ENCODE measurements at places on chromosomes 7 and 10.

- no peak for DNase-seq
Measured at GRCh38 chr10:69576334-69577011, 3.3 kb upstream of the NEUROG3 start.

DNA sequence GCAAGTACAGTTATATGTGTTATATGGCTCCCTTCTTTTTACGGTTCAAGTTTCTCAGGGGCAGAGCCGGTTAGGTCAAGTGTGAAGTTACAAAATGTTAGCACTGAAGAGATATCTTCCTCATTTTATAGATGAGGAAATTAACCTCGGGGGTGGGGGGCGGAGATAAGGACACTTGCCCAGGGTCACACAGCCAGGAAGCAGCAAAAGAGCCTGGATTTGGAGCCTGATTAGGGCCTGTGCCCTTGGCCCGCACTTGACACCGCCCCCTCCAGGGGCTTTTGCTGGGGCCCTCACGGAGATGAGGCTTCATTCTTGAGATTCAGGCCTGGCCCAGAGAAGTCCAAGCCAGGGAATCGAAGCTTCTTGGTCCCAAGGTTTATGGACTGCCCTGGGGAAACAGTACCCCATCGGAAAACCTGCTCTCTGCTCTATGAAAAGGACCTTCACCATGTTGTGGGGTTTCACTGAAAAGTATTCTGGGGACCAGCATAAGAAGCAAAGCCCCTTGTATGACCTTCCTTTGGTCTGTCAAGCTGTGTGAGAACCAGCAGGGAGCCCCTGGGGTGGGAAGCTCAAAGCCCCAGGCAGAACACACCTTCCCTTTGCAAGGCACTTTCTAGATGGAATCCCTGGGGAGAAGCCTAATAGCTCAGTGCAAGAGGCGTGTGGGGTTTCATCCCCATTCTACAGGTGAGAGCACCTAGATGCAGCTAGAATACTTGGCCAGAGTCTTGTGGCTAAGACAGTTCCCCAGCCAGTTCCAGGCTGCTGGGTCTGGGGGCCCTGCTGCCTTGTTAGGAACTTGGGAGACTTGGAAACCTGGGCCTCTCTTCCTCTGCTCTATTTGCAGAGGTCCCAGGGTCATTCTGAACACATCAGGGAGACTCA lies 21.9 kb downstream of the UNC5B start:
- no peak for DNase-seq

- no peak for DNase-seq
Measured at GRCh38 chr7:85641331-85641730, 454.5 kb upstream of the SEMA3D start.

DNA sequence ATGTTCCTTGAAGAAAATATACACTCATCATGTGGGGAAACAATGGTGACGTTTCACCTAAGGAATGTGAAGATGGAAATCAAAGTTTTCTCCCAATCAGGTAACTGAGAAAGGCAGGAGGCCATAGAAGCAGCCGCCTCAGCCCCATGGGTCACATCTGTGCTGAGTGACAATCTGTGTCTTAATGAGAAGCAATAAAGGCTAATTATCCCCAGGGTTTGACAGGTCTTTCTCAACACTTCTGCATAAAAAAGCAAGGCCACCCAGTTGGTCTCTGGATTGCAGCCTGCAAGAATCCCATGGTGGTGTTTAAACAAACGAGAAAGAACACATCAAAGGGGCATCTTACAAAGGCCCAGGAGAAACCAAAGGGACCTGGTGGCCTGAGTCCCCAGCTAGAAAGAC lies 91.1 kb upstream of the TNS3 start:
- DNase-seq: no peak

- DNase-seq: peak; percentile 4
Measured at GRCh38 chr10:4652111-4653010, 173.6 kb upstream of the AKR1E2 start.

DNA sequence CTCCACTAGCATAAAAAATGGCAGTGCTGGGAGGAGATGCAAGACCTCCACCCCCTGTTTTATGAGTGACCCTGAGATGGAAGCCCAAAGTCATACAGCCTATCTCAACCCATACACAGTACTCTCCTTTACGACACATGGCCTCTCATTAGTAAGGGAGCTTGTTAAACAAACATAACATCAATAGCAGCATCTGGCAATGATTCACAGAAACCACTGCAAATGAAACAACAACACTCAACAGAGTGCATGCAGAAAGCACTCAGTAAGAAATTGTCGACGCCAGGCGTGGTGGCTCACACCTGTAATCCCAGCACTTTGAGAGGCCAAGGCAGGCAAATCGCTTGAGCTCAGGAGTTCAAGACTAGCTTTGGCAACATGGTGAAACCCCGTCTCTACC lies 27.5 kb upstream of the FIGNL1 start:
- no peak for DNase-seq

DNA sequence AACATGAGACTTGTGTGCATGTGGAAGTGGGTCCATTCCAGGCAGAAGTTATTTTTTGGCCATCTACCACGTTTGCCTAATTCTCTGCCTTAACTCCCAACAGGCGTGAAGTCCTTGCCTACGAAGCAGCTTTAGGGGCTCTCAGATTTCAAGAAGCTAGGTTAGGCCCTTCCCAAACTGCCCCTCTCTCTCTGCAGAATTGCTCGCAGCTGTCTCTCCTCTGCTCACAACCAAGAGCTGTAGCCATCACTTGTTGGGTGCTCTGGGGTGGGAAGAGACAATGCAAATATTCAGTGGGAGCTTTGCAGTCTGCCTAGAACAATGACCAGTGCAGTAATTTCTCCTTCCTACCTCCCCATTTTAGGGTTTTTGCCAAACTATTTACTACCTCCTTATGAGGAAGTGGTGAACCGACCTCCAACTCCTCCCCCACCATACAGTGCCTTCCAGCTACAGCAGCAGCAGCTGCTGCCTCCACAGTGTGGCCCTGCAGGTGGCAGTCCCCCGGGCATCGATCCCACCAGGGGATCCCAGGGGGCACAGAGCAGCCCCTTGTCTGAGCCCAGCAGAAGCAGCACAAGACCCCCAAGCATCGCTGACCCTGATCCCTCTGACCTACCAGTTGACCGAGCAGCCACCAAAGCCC lies 24.9 kb downstream of the CYP17A1 start:
- DNase-seq: no peak

DNA sequence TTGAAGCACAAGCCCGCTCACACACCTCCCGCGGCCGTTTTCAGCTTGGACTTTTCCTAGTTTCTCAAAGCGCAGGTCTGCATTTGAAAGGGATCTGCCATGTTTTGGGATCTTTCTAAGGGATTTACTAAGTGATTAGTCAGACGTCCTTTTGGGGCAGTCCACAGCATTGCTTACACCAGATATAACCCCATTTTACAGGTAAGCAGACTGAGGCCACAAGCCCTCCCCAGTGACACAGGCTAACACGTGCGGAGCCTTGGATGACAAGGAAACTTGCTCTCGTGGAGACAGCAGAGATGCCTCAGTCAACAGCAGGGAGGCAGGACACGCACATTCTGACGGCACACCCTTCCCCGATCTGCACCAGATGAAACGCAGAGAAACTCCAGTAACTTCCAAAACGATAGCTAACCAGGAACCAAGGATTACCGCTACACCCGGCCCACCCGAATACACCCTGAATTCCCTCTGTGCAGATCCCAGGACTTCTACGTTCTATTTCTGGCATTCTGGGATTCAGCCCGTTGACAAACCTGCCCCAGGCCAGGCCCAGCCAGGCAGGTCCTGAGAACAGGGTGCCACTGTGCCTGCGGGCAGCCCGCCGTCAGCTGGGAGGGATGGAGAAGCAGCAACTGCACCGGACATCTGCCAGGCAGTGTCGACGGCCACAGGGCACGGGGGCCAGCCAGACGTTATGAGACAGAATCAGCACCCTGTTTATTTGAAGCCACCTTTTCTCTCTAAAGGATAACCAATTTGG lies 27.9 kb downstream of the FOXL3 start:
- no peak for DNase-seq

- no peak for DNase-seq
Measured at GRCh38 chr7:68929781-68930261, 668.5 kb upstream of the AUTS2 start.

GRCh38 chr10:95544783-95545500 lies 16.2 kb downstream of the SORBS1 start:
- no peak for DNase-seq

- no peak for DNase-seq
Measured at GRCh38 chr10:24889639-24890038, 62.8 kb downstream of the PRTFDC1 start.

DNA sequence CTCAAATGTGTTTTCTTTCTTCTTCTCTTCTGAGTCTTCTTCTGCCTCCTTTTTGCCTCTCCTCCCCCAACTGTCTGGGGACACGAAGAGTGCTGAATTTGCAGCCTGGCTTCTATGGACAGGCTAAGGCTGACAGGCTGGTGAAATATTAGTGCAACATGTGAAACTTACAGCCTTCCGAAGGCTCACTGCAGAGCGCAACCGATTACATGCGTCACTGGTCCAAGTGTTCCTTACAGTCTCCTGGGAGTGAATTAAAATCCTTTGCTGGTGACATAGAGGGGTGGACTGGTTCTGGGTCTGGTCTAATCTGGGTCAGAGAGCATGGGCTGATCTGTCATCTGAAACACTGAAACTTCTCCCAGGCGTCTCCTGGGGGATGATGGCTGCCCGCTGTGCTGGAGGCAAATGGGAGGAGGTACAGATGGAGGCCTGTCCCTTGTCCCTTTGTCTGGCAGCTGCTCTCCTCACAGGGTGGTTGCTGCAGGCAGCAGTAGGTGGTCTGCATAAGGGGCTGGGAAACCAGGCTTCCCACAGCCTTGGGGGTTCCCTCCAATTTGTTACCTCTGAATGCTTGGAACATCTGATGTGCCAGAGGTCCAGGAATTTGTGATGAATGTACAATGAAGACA lies 143.8 kb upstream of the BMPER start:
- DNase-seq: no peak

DNA sequence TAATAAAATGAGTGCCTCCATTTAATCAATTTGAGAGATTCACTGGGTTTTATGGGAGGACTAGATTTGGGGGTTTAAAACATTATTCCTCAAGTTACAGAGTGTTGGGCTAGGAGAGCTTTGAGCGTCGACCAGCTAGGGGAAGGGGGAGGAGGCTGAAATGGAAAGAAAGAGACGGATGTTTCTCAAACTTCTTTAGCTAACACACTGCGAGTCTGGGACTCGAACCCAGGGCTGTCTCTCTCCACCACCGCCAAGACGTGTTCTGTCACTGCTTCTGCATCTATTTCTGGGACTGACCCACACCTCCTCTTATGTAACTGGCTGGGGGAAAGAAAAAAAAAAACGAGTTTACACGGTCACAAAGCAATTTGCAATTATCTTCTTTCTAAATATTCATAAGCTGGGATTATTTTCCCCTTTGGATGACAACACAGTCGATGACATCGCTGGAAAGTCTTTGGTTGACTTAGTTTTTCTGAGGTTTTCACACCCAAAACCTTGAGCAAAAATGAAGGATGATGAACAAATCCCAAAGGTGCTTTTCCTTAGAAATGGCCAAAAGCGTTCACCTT lies 27.2 kb downstream of the CHST15 start:
- DNase-seq: no peak
